Uterus (tissue), 4 donors: ENCODE measurements at places on chromosomes 16 and 17. TPM values are rescaled to one million over a fixed set of nuclear protein-coding genes. Genes with fewer than 3 reads are reported as not detected.

GRCh38 chr17:41618341-41619035 lies 5.9 kb downstream of the KRT17 start:
- no peaks in the 10 kb centered on the region for H3K36me3 ChIP-seq
- no peak overlapping the region for H3K27ac ChIP-seq
- no peak overlapping the region for H3K4me3 ChIP-seq
- DNase-seq: no peak
- no peaks in the 10 kb centered on the region for H3K4me1 ChIP-seq

GRCh38 chr17:17675925-17676534 lies 5.2 kb upstream of the RAI1 start:
- H3K4me1 ChIP-seq: no peaks in the 10 kb centered on the region
- no peak overlapping the region for H3K4me3 ChIP-seq
- no peak for DNase-seq
- no peaks in the 10 kb centered on the region for H3K27me3 ChIP-seq

DNA sequence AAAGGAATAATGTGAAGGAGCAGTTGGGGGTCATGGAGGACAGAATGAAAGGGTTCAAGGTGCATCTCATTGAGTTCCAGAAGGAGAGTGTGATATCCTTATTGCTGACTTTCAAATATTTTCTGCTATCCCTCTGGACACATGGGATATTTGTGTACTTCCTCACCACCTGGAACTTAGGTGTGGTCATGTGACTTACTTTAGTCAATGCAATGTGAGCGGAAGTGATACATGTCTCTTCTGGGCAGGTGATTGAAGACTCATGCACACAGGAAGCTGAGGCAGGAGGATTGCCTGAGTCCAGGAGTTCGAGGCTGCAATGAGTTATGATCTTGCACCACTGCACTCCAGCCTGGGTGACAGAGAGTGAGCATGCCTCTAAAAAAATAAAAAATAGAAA lies 36.7 kb upstream of the TANC2 start:
- no peak overlapping the region for H3K27ac ChIP-seq
- H3K36me3 ChIP-seq: no peaks in the 10 kb centered on the region
- H3K4me1 ChIP-seq: no peaks in the 10 kb centered on the region
- no peak for DNase-seq
- H3K4me3 ChIP-seq: no peak overlapping the region

DNA sequence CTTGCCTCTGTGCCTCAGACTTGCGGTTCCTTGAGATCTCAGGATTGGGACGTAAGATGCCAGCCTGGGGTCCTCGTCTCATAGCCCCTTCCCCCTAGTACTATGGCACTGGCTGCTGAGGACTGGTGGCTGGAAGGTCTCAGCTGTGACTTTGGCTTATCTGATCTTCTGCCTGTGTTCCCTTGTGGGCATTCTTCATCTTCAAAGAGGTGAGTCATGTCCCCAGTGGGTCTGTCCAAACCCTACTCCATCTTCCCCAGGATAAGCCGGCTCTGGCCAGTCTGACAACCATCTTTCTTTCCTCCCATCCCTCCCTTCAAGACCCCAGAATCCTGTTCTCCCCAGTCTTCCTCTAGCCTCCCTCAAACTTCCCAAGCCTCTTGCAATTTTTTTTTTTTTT lies 3.6 kb downstream of the CD19 start:
- no peak for DNase-seq
- H3K27ac ChIP-seq: no peak overlapping the region
- no peaks in the 10 kb centered on the region for H3K27me3 ChIP-seq
- no peak overlapping the region for H3K4me3 ChIP-seq

DNA sequence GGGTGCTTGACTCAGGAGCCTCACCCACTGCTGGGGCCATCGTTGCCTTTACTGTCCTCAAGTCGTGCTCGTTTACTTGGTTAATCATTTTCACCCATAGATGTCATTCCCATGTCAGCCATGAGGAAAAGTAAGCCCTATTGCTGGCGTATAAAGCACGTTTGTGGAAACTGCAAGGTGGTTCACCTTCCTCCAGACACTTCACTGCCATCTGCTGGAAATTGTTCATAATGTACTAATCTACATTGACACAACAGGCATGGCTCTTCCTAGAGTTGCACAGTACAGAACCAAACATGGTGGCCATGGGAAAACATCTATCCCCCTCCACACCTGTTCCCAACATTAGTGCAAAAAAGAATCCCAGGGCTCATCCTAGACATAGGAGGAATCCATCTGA lies 116.6 kb downstream of the ZNF18 start:
- no peaks in the 10 kb centered on the region for H3K27me3 ChIP-seq
- no peak overlapping the region for H3K27ac ChIP-seq
- no peaks in the 10 kb centered on the region for H3K36me3 ChIP-seq
- DNase-seq: no peak
- no peak overlapping the region for H3K4me3 ChIP-seq
- no peaks in the 10 kb centered on the region for H3K4me1 ChIP-seq

DNA sequence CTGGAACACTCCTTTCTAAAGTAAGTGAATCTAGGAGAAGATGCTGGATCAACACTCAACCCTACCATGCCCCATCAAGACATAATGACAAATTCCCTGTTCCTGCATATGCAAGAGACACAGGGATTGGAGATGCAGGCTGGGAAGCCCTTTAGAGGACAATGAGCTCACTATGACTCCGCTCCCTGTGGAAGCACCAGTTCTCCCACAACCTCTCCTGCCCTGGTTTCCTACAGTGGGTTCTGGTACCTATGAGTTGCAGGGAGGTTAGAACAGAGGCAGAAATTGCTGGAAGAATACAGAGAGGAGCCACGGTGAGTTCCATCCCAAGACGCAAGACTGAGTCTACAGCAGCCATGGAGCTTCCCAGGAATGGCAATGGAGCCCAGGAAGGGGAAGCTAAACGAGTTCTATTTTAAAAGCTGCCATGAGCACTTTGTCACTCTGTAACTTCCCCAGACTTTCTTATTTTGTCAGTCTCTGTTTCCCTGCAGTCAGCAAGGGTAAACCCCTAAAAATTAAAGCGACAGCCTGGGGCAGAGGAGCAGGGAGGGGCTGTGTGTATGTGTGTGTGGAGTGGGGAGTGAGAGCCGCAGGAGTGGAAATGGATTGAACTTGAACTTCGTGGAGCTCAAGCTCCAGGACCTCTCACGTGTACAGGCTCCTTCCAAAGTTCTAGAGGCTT lies 42.3 kb upstream of the PIK3R6 start:
- H3K36me3 ChIP-seq: no peaks in the 10 kb centered on the region
- no peak for DNase-seq
- no peaks in the 10 kb centered on the region for H3K4me1 ChIP-seq
- no peaks in the 10 kb centered on the region for H3K27me3 ChIP-seq

DNA sequence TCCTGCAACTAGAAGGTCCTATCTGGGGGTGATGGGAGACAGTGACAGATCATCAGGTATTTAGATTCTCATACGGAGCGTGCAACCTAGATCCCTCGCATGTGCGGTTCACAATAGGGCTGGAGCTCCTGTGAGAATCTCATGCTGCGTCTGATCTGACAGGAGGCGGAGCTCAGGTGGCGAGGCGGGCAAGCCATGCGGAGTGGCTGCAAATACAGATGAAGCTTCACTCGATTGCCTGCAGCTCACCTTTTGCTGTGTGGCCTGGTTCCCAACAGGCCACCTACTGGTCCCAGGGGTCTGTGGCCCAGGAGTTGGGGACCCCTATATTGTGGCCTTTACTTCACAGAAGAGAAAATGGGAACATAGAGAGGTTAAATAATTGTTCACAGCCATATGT lies 200.4 kb downstream of the IRF8 start:
- no peaks in the 10 kb centered on the region for H3K27me3 ChIP-seq
- no peak overlapping the region for H3K4me3 ChIP-seq
- no peaks in the 10 kb centered on the region for H3K4me1 ChIP-seq
- DNase-seq: no peak

DNA sequence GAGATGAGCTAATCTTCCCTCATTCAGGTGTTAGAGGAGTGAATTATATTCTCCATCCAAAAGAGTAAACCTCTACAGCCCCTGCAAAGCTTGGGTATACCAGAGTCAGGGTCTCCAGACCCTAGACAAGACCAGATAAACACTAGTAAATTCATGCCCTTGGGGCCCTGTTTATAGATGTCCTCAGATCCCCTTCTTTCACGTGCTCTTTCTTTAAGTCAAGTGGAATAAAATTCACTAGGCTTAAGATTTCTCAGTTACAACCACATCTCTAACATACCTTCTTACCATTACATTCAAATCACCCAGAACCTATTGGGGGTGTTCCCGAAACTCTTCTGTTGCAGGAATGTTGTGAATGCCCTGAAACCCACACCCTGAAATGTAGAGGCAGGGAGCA lies 2.2 kb upstream of the C17orf58 start:
- no peaks in the 10 kb centered on the region for H3K4me1 ChIP-seq
- no peak overlapping the region for H3K27ac ChIP-seq
- DNase-seq: no peak
- H3K27me3 ChIP-seq: no peaks in the 10 kb centered on the region

SLC6A2 gene
- total RNA-seq: 0.51 TPM

OTOP3 gene
- total RNA-seq: not detected

HEXIM2 gene
- total RNA-seq: 11.6 TPM

ACSM2A gene
- total RNA-seq: not detected
